ENCODE measurements at places on chromosomes 7 and 10. TPM values are rescaled to one million over a fixed set of nuclear protein-coding genes. Genes with fewer than 3 reads are reported as not detected.

The EBLN1 gene
- total RNA-seq = not detected

The C10orf67 gene
- not detected for total RNA-seq

The RAMP3 gene
- total RNA-seq = not detected

The LMOD2 gene
- total RNA-seq = 0.07 TPM

The HMX2 gene
- total RNA-seq = not detected

The MINPP1 gene
- total RNA-seq = 36.2 TPM

The CFAP70 gene
- total RNA-seq = 0.28 TPM

The NANOS1 gene
- 0.11 TPM for total RNA-seq

The PDE6C gene
- not detected for total RNA-seq

The MTG1 gene
- total RNA-seq = 56.7 TPM

The HOXA10 gene
- total RNA-seq = 0.14 TPM

All from pulmonary artery endothelial cell (primary cell).